Osteoblast (primary cell): ENCODE measurements at places on chromosomes 13 and 19. TPM values are rescaled to one million over a fixed set of nuclear protein-coding genes. Genes with fewer than 3 reads are reported as not detected.

GRCh38 chr19:7982651-7983099, 22.8 kb downstream of the ELAVL1 start:
- DNase-seq: peak; percentile 68

GRCh38 chr19:45638930-45639729, at the start of gene EML2:
EML2 (minus strand) TSS chr19:45639397; CDS start chr19:45639376, 21 bp downstream.
- peak; percentile 92 for DNase-seq

The SERP2 gene
- 5.8 and 6.5 TPM in 2 replicates for total RNA-seq

- DNase-seq: peak; percentile 44
Observed at GRCh38 chr13:113148940-113149503, 9.4 kb upstream of the PROZ start.

DNA sequence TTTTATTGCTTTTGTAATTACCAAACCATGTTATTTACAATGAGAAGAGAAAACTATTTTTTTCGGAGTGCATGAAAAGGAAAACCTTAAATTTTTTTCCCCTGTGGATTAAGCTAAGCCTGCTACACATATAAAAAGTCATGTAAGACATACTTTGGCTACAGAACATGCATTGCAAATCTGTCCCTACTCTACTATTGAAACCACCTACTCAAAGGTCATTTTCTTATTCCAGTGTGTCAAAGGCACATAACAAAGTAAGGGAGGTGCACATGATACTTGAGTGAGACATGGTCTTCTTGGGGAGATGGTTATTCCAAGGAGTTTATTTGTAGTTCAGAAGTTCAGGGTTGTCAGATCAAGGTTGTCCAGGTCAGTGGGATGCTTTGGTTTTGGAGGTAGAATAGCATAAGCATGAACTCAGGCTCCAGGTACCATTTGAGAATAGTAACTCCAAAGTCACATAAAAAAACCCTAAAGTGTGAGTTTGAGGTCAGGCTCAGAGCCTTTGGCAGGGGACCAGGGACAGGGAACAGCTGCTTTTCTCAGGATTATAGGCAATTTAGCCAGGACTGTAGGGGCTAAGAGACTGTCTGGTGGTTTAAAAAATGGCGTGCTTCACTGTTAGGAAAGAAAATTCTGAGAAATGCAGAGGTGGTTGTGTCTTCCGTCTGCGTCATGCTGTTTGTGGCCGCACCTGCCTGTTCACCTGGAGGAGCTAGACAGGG, 15.4 kb downstream of the FARP1 start:
- no peak for DNase-seq

The CKAP2 gene
- total RNA-seq: 15.9 and 17.1 TPM in 2 replicates

DNA sequence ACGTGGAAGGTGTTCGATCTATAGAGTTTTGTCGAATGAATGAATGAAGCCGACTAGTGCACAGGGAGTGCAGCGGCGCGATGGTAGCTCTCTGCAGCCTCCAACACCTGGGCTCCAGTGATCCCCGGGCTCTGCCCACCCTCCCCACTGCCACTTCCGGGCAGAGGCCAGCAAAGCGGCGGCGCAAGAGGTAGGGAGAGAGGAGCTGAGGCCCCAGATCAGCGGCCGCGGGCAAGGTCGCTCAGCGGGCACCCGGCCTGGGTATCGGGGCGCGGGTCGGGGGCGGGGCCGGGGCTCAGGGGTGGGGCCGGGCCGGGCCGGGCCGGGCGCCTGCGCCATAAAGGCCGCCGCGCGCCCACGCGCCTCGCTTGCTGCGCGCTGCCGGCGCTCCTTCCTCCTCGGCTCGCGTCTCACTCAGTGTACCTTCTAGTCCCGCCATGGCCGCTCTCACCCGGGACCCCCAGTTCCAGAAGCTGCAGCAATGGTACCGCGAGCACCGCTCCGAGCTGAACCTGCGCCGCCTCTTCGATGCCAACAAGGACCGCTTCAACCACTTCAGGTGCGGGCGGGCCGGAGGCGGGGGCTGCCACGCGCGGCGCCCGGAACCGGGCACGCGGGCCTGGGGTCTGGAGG, at the start of gene GPI:
TSS of gene GPI (plus strand) at position 367 of the 633 bp plus-strand sequence. CDS start at position 438, 71 bp downstream.
- DNase-seq: peak; percentile 96

DNA sequence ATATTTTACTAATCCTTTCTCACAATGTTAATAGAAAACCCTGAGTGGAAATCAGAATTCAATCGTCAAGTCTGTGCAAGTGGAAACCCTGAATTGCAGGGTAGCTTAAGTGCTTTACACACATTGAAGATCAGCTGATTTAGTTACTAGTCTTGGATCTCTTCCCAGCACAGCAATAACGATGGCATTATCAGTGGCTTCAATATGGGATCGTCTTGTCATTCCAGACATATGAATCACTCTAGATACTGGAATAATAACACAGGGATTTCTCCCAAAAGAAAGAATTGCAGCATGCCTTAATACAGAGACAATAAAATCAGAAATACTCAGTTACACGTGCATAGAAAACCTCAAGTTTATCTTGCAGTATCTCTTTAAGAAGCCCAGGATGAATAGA, 12.6 kb upstream of the METTL21C start:
- peak; percentile 85 for DNase-seq

The ARL11 gene
- total RNA-seq: not detected in 2 replicates

- DNase-seq: no peak
Observed at GRCh38 chr19:6803036-6803404, 30.5 kb downstream of the VAV1 start.

GRCh38 chr13:98386637-98387036, 190.3 kb downstream of the STK24 start:
- DNase-seq: no peak

DNA sequence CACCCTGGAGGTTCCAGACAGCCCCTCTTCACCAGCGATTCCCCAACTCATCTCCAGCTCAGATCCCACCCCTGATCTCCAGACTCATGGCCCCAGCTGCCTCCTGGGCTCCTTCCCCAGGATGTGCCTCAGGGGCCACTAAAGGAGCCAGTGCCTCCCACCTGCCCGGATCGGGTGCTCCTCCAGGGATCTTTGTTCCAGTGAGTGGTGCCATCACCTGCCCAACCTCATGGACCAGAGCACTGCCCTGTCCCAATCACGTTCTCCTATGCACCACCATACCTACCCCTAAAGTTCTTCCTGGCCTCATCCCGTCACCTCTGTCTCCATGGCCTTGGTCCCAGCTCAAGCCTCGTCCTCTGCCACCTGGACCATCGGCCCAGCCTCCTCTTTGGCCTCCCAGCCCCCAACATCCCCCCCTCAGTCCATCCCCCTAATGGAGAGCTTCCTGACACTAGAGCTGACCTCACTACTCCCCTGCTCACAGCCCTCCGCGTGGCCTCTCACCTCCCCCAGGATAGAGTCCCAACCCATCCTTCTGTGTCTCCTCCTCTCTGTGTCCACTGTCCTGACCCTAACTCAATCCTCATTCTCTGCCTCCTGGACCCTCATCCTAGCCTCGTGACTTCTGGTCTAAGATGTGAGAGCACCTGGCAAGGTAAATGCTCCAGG, 8.8 kb upstream of the GARIN5A start:
- no peak for DNase-seq

The IL27RA gene
- total RNA-seq: 1.1 and 1.2 TPM in 2 replicates

The SOX1 gene
- total RNA-seq: not detected in 2 replicates

The CTXN1 gene
- total RNA-seq: 1.5 and 2.5 TPM in 2 replicates

GRCh38 chr19:41904118-41904870, 21.3 kb downstream of the ARHGEF1 start:
- DNase-seq: no peak

The MCEMP1 gene
- total RNA-seq: not detected in 2 replicates

DNA sequence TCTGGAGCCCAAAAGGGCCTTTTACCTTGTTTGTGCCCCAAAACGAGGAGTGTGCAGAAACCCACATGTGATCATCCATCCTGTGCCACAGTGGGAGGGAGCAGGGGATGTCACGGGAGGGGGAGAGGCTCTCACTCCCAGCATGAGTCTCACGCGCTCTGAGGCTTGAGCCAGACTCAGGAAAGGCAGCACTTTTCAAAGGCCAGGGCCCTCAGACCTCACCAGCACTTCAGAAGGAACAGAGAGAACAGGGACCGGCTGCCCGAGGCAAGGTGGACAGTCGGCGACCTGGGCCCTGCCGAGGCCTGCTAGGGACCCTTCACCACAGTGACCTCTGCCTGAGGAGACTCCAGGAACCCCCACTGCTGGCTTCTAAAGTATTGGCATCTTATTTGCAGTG, 71.7 kb upstream of the WASF3 start:
- no peak for DNase-seq

The DACT3 gene
- 1.8 and 3.5 TPM in 2 replicates for total RNA-seq

The ZNF154 gene
- total RNA-seq: 6.8 and 7.6 TPM in 2 replicates

DNA sequence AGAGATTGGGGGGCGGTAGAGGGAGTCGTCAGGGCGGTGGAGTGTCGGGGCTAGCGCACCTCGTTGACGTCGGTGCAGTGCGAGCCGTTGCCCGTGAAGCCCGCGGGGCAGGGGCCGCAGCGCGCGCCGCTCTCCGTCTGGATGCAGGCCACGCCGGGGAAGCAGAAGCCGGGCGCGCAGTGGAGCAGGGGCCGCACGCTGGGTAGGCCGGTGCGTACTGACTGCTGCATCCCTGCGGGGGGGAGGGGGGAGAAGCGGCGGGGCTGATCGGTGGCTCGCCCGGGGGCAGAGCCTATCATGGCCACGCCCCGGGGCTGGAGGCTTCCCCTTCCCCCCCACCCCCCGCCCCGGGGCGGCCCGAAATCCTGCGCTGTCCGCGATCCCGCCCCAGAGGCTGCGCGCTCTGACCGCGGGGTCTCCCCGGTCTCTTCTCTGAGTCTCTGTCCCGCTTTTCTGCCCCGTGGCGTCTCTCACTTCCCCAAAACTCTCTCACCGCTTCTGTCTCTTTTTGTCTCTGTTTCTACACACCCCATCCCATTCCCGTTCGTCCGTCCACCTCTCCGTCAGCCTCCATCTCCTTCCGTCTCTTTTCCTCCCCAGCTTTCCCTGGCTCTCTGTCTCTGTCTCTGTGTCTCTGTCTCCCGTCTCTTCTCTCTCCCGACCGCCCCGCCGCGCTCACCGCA, 1.1 kb downstream of the COMP start:
- DNase-seq: peak; percentile 96

The ZNF534 gene
- total RNA-seq: not detected in 2 replicates

DNA sequence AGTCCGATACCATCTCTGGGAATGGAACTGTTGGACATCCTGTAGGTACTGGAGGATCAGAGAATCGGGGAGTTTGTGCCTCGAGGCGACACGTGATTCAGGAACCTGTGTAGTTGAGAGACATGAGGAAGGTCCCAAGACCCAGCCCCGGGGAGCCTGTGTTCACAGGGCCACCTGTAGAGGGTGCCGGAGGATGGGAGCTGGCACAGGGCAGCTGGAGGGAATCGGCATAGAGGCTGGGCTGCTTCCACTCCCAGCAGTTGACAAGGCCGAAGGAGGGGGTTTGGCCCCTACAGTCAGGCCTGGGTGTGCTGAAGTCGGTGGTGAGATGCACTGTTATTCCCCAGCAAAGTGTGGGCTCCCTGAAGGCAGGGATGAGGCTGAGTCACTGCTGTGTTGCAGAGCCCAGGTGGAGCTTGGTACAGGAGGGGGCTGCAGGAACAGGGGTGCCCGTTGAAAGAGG, 2.5 kb upstream of the ISYNA1 start:
- DNase-seq: peak; percentile 90

The UBAC2 gene
- total RNA-seq: 36.9 and 43.3 TPM in 2 replicates

GRCh38 chr13:111864566-111864965, 202.4 kb upstream of the SOX1 start:
- no peak for DNase-seq

The SIGLECL1 gene
- total RNA-seq: not detected in 2 replicates

The KIR2DL3 gene
- not detected in 2 replicates for total RNA-seq

The TNFSF13B gene
- total RNA-seq: 2.2 and 4.7 TPM in 2 replicates

- DNase-seq: no peak
Observed at GRCh38 chr13:51444922-51445321, 7.9 kb downstream of the INTS6 start.

DNA sequence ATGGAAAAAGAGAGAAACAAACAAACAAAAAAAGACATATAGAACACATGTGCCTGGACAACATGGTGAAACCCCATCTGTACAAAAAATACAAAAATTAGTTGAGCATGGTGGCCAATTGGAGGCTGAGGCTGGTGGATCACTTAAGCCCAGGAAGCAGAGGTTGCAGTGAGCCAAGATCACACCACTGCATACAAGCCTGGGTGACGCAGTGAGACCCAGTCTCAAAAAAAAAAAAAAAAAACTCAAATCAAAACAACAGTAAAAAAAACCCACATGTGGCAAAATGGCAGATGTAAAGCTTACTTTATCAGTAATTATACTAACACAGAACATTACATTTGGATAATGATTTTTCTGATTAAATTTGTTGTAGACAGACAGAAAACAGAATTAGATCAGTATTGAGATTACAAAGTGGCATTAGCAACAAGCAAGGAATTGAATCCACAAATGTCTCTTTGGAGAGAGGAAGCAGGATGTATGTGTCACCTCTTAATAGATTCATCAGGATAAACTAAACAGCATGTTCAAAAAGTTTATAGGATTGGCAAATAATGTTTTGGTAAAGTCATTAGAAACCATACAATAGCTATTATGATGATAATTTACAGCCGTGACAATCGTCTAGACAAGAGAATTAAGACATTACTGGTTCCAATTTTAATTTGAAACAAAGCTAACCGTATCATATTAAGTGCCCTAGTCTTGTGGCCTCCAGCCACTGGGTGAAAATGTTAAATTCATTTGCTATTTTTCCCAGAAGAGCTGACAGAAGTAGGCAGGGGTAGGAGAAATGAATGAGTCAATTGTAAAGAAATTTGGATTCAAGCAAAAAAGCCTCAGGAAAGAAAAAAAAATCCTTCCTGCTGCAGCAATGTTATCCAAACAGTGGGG, 206.0 kb downstream of the FGF14 start:
- DNase-seq: no peak

DNA sequence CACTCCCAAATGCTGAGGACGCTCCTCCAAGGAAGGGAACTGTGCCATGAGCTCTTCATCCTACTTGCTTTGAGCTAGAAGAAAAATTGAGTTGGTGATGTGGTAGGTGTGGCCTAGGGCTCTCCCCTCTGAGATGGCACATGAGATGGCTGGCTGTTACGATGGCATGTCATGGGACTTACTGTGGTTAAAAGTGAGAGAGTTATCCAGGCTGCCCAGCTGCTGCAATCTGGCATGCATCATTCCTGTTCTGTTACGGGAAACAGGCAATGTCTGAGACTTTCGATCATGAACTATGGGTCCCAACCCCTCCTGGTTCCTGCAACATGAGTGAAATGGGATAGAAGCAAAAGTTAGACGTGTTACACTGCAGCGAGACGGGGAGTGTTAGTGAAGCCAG, 93.3 kb upstream of the SLC15A1 start:
- no peak for DNase-seq
